NCI-H1930 (cell line): ENCODE measurements at places on chromosomes 5 and 9.

DNA sequence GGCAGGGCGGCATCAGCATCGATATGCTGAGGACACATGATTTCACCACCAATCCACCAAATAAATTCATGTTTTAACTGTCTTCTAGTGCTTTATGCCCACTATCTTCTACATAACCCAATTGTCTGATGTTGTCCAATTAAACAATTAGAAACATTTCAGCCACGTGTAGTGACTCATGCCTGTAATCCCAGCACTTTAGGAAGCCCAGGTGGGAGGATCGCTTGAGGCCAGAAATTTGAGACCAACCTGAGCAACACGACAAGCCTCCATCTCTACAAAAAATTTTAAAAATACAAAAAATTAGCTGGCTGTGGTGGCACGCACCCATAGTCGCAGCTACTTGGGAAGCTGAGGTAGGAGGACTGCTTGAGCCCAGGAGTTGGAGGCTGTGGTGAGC lies 128.1 kb downstream of the MYO10 start:
- no peak for DNase-seq

DNA sequence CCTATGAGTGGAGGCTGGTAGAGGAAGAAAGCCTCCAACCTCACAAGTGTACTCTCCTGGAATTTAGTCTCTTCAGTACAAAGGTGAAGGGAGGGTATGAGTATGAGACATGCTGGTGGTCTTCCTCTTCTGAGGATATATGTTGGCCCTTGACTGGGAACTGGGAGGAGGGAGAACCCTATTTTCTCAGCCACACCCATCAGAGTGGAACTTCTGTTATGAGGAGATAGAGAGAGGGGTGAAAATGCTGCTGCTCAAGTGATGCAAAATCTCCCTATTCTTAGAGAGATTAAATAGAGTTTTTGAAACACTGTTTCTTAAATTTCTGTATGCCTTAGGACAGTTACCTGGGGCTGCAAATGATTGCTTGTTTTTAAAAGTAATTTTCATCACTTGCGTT lies 203.4 kb upstream of the PRR16 start:
- DNase-seq: no peak

DNA sequence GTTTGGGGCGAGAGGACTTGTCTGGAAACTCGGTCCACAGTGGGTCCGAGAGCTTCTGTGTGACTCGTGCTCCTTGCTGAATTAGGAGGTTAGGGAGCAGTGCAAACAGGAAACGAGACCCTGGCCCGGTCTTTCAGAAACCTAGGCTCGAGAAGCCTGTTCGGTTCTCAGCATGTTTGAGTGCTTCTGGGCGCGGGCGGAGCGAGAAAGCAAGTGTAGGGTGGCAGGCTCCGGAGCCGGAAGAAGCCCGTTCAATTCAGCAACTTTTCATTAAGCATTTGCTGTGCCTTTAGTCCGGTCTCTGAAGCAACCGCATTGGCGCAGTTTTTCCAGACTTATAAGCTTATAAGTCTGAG lies 547 bp downstream of the CLTA start:
- no peak for DNase-seq

DNA sequence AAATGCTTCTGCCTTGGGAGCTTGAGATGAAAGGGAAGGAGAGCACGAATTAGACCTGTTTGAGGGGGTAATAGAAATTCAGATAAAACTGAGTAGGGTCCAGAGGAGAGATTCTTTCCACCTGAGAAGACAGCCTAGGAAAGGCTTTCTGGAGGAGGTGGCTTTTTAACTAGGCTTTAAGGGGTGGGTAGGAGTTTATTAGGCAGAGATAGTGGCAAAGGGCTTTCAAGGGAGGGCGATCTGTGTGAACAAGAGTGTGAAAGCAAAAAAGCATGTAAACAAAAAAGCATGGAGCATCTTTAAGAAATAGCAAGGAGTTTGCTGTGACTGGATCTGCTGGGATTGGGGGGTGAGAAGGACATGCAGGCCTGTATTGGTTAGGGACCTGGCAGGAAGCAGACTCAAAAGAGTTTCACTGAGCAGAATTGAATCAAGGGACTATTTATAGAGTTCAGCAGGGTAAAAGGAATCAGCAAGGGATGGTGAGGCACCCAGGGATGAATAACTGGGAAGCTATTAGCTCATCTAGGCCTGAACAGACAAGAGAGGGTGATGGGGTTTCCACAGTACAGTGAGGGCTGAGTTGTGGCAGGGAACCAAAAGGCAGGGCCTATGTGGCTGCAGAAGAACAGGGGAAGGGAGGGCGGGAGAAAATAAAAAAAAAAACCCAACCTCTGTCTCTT lies 18.8 kb downstream of the SLC1A1 start:
- no peak for DNase-seq

DNA sequence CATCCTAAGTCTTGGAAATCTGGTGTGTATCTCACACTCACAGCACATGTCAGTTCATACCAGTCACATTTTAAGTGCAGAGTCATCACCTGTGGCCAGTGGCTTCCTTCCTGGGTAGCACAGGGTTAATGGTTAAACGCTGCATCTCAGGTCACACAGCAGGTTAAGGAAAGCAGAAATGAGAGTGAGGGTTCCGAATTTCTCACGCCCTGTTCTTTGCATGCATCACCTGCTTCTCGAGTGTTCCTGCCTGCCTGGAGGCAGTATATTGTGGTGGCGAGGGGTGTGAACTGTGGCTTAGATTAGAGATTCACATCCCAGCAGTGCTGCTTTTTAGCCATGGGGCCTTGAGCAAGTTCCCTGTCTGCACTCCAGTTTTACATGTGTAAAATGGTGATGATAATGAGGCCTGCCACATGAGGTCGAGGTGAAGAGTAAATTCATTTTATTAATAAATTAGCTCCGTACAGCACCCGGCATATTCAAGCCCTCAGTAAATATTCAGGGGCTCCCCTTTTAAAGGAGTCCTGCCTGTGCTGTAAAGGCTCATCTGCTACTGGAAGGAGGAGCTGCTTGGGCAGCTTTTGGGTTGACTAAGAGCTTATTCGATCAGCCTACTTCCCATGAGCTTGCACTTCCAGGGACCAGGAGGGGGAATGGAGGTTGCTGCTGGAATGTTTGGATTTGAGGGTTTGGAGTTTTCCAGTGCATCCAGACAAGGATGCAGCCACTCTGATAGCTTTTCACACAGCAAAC lies 61.1 kb upstream of the SAP30L start:
- DNase-seq: no peak

GRCh38 chr9:127977884-127978647 lies 2.7 kb downstream of the EEIG1 start:
- DNase-seq: no peak

GRCh38 chr5:126983874-126984266 lies 46.5 kb downstream of the MARCHF3 start:
- no peak for DNase-seq

GRCh38 chr9:136282272-136282861 lies 21.5 kb downstream of the CCDC187 start:
- no peak for DNase-seq

GRCh38 chr5:112649882-112650281 lies 87.8 kb upstream of the APC start:
- DNase-seq: no peak

DNA sequence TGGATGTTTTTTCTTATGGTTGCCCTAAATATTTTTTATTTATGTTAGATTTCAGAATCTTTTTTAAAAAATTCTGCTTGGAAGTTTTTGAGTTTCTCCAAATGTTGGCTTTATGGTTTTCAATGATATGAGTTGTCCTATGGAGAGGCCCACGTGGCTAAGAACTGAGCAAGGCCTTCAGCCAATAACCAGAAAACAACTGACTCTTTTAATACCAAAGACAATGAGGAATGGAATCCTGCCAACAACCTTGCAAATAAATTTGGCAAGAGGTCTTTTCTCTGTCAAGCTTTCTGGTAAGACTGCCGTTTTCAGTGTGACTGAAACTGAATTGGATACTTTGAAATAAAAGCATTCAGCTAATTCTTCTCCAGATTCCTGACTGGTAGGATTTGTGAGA lies 1740.1 kb upstream of the WWC1 start:
- no peak for DNase-seq

DNA sequence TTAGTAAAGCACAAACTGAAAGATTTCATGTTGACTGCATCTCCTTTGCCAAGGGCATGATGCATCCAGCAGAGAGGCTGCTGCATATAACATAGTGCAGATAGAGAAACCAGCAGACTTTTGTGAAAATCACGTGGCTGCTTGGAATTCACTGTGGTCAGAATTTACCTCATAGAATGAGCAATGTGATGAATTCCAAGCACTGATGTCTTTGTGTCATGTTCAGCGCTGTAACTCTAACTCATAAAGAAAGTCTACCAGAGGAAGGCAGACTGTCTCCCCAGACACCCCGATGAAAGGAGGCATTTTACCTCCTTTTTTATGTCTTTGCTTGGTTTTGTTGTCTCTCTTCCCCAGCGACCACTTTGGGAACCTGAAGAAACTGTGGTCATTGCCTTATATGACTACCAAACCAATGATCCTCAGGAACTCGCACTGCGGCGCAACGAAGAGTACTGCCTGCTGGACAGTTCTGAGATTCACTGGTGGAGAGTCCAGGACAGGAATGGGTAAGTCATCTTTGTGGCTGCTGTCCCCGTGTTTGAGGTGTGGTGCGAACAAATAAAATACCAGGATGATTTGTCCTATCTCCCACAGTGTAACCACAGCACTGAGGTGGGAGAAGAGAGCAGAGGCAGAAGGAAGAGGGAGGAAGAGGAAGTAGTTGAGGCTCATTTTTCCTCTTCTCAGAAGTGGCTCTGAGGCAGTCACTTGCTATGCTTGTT lies 42.0 kb downstream of the ITK start:
- no peak for DNase-seq

DNA sequence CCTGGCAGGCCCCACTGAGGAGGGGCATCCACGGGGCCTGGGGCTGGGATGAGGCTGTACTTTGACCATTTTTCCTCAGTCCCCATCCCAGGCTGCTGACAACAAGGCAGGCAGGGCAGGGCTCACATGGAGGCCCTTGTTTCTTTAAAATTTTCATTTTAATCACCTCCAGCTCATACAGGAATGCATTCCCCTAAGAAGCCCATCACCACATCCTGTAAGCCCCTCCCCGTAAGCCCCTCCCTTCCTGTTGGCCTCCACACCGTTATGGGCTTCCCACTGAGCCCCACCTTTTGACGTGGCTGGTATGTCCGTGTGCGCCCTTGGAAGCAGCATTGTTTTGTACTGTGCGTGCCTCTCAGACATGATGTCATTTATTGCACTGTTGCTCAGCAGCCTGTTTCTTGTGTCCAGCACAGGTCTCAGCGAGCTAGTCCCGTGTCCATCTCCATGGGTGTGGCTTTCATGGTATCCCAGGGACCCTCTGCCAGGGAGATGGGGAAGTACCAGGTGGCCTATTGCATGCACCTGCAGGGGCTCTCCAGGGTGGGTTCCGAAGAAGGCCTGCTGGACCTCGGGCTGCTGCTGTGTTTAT lies 22.4 kb downstream of the PHF2 start:
- no peak for DNase-seq

GRCh38 chr5:90530736-90531487 lies 1.5 kb upstream of the LYSMD3 start:
- no peak for DNase-seq

DNA sequence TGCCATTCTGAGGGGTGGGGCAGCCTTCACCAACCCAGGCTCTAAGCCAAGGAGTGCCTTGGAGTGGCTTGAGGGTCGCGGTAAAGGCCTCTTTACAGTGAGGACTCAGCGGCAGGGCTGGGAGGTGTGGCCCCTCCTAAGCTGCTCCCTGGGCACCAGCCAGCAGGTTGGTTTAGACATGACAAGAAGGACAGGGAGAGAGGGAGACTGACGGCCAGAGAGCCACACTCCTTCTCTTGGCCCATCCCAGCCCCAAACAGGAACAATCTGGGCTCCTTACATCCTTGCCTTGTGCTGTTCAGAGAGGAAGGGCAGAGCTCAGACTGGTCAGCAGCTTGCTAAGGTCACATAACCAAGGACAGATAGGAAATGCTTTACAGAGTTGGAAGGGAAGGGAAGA lies 94.5 kb downstream of the LMX1B start:
- no peak for DNase-seq

GRCh38 chr5:65822710-65823109 lies 100.7 kb downstream of the NLN start:
- no peak for DNase-seq

DNA sequence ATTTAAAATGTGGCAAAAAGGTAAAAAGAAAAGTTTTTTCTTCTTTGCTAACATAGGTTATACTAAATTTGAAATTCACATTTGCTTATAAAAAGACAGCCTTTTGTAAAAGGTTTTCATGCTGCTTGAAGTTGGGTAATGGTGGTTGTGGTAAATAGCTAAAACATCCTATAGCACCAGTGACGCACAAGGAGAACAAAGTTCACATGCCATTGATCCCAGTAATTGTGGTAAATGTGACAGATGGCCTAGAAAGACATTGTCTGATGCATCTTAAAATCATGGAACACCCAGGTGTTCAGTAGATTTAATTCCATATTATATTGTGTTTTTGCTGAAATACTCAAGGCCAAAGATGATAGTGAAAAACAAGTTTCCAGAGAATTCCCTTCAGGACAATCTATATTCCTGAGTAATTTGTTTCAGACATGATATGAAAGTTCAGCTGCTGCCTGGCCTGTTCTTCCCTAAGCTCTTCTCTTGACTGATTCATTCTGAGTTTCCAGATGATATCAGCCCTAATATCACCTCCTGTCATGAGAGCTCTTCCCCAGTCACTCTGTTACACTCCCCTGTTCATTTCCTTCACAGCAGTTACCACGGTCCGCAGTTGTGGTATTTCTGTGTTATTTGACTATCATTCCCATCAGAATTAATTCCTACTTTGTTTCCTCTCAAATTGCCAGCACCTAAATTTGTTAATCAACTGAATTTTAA lies 4.6 kb upstream of the FBXL17 start:
- DNase-seq: no peak

DNA sequence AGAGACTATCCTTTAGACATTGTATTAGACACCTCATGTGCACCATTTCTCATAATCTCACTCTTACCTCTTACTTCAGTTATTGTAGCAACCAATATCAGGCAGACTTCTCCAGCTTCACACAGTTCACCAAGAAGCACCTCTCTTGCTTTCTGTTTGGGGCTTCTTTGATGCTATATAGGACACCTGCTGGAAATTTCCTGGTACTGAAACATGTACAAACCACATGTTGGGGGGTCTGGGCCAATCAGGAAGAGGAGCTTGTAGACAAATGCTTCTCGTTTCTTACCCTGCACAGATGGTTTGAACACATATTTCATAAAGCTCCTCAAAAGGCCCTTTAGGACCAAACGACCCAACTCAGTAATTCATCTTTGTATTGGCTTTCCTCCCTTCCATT lies 212.1 kb downstream of the IZUMO3 start:
- no peak for DNase-seq

- no peak for DNase-seq
Observed at GRCh38 chr9:7192266-7192665, 434.5 kb downstream of the KDM4C start.

GRCh38 chr9:87387351-87388011 lies 110.2 kb upstream of the DAPK1 start:
- DNase-seq: no peak

GRCh38 chr5:14825977-14826376 lies 45.6 kb downstream of the ANKH start:
- no peak for DNase-seq

GRCh38 chr5:148186248-148187003 lies 16.4 kb upstream of the SPINK6 start:
- no peak for DNase-seq
